ENCODE measurements at places on chromosomes 12 and 14.
A peak's percentile ranks its signal among the peaks of the same experiment; 100 is the strongest.

- no peaks in the 10 kb centered on the region for H3K36me3 ChIP-seq
- H3K4me1 ChIP-seq = peaks cover 11% of the 10 kb centered on the region
- peak; percentile 70 for DNase-seq
Measured at GRCh38 chr12:54191550-54192022, 2.8 kb upstream of the SMUG1 start.

DNA sequence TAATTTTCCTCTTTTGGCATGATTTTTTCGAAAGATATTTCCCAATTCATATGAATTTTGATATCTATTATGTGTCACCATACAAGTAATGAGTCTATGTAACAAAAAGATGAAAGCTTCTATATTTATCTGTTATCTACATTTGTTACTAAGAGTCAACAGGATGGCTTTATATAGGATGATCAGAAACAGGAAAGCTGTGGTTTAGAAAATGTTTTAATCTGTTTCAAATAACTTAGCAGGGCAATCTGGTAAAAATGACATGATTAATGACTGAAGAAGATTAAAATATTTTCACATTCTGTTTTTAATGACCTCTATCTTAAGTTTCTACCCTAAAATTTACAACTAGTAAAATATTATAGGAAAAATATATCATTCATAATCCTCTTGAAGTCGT, 105.8 kb downstream of the MSRB3 start:
- H3K4me3 ChIP-seq = no peak overlapping the region
- DNase-seq = no peak
- no peaks in the 10 kb centered on the region for H3K36me3 ChIP-seq
- H3K4me1 ChIP-seq = no peaks in the 10 kb centered on the region

DNA sequence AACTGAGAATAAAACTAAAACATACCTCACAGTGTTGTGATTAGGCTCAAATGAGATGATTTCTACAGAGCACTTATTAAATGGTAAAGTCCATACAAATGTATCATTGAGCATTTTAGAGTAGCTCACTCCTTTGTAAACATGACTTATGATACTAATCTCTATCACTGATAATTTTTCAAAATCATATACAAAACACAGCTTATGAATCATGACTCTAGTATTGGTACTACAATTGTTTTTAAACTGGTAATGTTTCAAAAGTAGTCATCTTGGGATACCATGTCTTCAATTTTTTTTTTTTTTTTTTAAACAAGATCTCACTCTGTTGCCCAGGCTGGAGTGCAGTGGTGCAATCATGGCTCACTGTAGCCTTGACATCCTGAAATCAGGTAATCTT, 40.1 kb upstream of the KRR1 start:
- H3K36me3 ChIP-seq = no peaks in the 10 kb centered on the region
- no peaks in the 10 kb centered on the region for H3K27me3 ChIP-seq
- DNase-seq = no peak
- H3K4me3 ChIP-seq = no peak overlapping the region
- no peaks in the 10 kb centered on the region for H3K4me1 ChIP-seq

DNA sequence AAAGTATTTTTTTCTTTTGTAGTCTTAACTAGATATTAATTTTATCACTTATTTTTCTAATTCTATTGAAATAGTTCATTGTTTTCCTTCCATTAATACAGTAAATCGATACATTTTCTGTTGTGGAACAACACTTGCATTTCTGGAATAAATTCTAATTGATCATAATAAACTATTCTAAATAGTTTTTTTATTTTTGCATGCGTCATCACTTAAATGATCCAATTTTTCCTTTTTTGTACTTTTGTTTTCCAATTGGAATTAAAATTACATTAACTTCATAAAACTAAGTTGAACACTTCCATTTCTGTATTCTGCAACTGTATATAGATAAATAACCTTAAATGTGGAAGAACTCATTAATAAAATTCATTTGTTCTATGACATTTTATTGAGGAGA, 202.5 kb downstream of the KCNC2 start:
- DNase-seq = no peak
- no peaks in the 10 kb centered on the region for H3K4me1 ChIP-seq
- no peak overlapping the region for H3K27ac ChIP-seq
- H3K36me3 ChIP-seq = no peaks in the 10 kb centered on the region
- H3K27me3 ChIP-seq = no peaks in the 10 kb centered on the region

DNA sequence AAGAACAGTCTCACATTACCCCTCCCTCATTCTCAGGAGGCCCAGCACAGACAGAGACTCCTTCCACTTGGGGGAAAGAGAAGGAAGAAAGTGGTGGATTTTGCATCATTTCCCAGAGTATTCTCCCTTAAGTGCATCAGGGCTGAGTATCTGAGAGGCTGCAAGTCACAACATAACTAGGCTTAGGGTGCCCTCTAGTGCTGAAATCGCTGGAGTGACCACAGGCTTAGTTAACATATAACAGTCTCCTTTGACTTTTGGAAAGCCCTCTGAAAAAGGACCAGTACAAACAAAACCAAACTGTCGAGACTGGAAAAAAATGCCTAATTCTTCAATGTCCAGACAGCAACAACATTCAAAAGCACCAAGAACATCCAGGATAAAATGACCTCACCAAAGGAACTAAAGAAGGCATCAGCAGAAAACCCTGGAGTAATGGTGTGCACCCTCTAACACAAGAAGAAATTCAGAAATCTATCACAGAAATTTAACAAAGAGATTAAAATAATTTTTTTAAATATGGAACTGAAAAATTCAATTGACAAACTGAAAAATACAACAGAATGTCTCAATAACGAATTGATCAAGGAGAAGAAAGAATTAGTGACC, 412.3 kb downstream of the RPS29 start:
- no peaks in the 10 kb centered on the region for H3K4me1 ChIP-seq
- no peak for DNase-seq
- H3K4me3 ChIP-seq = no peak overlapping the region
- no peaks in the 10 kb centered on the region for H3K27me3 ChIP-seq
- H3K36me3 ChIP-seq = no peaks in the 10 kb centered on the region

GRCh38 chr14:70887207-70887681, 20.0 kb upstream of the PCNX1 start:
- H3K4me3 ChIP-seq = no peak overlapping the region
- DNase-seq = no peak
- H3K36me3 ChIP-seq = no peaks in the 10 kb centered on the region
- no peaks in the 10 kb centered on the region for H3K4me1 ChIP-seq

GRCh38 chr14:34450958-34451357, 11.1 kb downstream of the SPTSSA start:
- H3K4me1 ChIP-seq = no peaks in the 10 kb centered on the region
- no peaks in the 10 kb centered on the region for H3K27me3 ChIP-seq
- H3K36me3 ChIP-seq = peaks cover 16% of the 10 kb centered on the region
- no peak overlapping the region for H3K27ac ChIP-seq

GRCh38 chr14:87990682-87991081, 2.3 kb downstream of the GALC start:
- no peaks in the 10 kb centered on the region for H3K27me3 ChIP-seq
- H3K4me3 ChIP-seq = no peak overlapping the region
- no peak for DNase-seq

DNA sequence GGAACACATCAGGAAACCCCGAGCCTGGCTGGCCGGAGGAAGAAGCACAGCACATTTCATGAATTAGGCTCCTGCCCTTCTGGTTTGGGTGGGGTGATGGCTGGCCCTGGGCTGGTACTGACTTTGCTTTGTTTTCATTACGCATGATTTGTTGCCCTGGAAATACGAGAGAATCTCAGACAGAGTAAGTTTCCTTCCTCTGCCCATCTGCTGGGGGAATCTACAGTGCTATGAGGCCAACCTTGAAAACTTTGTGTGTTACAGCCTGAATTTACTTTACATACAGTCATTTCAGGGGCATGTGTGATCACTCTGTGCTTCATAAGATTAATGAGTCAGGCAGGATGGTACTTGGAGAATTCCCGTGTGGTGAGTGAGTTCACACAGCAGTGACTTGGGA, 20.5 kb upstream of the SLC5A8 start:
- H3K4me3 ChIP-seq = no peak overlapping the region
- H3K27ac ChIP-seq = no peak overlapping the region
- no peaks in the 10 kb centered on the region for H3K36me3 ChIP-seq
- H3K4me1 ChIP-seq = no peaks in the 10 kb centered on the region
- no peak for DNase-seq
- no peaks in the 10 kb centered on the region for H3K27me3 ChIP-seq

DNA sequence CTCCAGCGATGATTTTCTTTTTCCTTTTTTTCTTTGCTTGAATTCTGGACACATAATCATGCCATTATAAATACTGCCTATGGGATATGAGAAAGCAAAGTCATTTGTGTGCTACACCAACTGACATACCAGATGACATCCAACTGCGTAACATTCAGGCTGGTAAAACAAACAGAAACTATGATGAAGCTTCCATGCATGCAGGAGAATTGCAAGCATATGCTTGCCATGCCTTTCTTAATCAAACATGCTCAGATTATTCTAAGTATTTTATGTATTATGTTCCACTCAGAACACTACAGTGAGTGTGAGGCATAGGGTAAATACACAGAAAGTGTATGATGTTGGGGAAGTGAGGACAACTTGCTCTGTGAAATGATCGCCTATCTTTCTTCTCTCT, 97.4 kb downstream of the C12orf50 start:
- no peaks in the 10 kb centered on the region for H3K36me3 ChIP-seq
- H3K4me3 ChIP-seq = no peak overlapping the region
- H3K27me3 ChIP-seq = no peaks in the 10 kb centered on the region
- no peak for DNase-seq
- no peaks in the 10 kb centered on the region for H3K4me1 ChIP-seq

DNA sequence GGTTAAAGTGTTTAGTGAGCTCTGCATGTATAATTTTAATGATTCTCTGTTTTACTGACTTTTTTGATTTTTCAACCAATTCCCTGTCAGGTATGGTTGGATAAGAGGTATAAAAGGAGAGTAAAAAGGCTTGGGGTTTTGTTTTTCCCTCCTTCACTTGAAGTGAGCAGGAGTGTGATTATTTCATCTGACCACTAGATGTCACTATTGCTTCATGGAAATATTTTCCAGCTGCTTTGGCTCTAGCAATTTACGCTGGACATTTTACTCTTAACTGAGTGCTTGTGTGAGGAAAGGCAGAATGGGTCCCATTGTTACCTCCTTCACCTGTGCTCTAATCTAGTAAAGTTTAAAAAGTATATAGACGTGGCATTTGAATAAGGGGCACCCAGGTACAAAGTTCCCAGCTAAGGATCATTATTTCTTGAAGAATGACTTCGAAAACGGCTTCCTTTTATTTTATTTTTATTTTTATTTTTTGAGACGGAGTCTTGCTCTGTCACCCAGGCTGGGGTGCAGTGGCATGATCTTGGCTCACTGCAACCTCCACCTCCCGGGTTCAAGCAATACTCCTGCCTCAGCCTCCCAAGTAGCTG, 66.5 kb downstream of the TBC1D30 start:
- no peak for DNase-seq
- no peak overlapping the region for H3K27ac ChIP-seq
- no peaks in the 10 kb centered on the region for H3K36me3 ChIP-seq
- H3K27me3 ChIP-seq = no peaks in the 10 kb centered on the region
- H3K4me1 ChIP-seq = no peaks in the 10 kb centered on the region

GRCh38 chr12:68578765-68579164, 31.9 kb upstream of the RAP1B start:
- H3K36me3 ChIP-seq = no peaks in the 10 kb centered on the region
- H3K27ac ChIP-seq = no peak overlapping the region
- H3K4me1 ChIP-seq = no peaks in the 10 kb centered on the region
- H3K27me3 ChIP-seq = no peaks in the 10 kb centered on the region
- no peak overlapping the region for H3K4me3 ChIP-seq
- DNase-seq = no peak

DNA sequence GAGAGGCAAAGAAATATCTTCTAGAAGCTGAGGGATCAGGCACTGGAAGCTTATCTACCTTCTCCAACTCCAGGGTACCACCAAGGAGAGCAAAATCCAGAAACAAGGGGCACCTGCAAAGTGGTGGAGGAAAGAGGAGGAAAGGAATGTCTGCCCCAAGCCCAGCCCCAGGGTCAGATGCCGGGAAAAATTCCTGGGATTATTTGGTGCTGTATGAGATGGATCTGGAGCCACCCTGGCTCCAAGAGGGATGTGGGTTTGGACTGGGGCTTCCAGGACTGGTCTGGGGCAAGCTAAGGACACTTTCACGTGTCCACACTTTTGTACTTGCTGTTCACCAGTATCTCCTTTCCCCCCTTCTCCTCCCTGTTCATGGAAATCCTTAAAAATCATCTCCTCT, 69.8 kb downstream of the DPF3 start:
- DNase-seq = no peak
- H3K27me3 ChIP-seq = no peaks in the 10 kb centered on the region
- peaks cover 16% of the 10 kb centered on the region for H3K4me1 ChIP-seq
- no peak overlapping the region for H3K4me3 ChIP-seq
- peak overlapping the region; percentile 80 for H3K27ac ChIP-seq

- H3K27ac ChIP-seq = no peak overlapping the region
- no peak overlapping the region for H3K4me3 ChIP-seq
- DNase-seq = no peak
- no peaks in the 10 kb centered on the region for H3K36me3 ChIP-seq
Measured at GRCh38 chr14:57607086-57607485, 113.4 kb upstream of the CCDC198 start.

- H3K27ac ChIP-seq = no peak overlapping the region
- no peaks in the 10 kb centered on the region for H3K27me3 ChIP-seq
- H3K4me3 ChIP-seq = no peak overlapping the region
- no peaks in the 10 kb centered on the region for H3K36me3 ChIP-seq
- DNase-seq = no peak
Measured at GRCh38 chr12:41055875-41056577, 132.1 kb upstream of the PDZRN4 start.

GRCh38 chr14:103057028-103057371, 349 bp downstream of the CDC42BPB start:
- no peaks in the 10 kb centered on the region for H3K27me3 ChIP-seq
- H3K27ac ChIP-seq = peak overlapping the region; percentile 87
- no peak for DNase-seq
- H3K36me3 ChIP-seq = no peaks in the 10 kb centered on the region

- peaks cover 12% of the 10 kb centered on the region for H3K4me1 ChIP-seq
- no peak overlapping the region for H3K27ac ChIP-seq
- no peaks in the 10 kb centered on the region for H3K27me3 ChIP-seq
- no peaks in the 10 kb centered on the region for H3K36me3 ChIP-seq
- no peak overlapping the region for H3K4me3 ChIP-seq
Measured at GRCh38 chr14:99420711-99421110, 59.9 kb downstream of the SETD3 start.

DNA sequence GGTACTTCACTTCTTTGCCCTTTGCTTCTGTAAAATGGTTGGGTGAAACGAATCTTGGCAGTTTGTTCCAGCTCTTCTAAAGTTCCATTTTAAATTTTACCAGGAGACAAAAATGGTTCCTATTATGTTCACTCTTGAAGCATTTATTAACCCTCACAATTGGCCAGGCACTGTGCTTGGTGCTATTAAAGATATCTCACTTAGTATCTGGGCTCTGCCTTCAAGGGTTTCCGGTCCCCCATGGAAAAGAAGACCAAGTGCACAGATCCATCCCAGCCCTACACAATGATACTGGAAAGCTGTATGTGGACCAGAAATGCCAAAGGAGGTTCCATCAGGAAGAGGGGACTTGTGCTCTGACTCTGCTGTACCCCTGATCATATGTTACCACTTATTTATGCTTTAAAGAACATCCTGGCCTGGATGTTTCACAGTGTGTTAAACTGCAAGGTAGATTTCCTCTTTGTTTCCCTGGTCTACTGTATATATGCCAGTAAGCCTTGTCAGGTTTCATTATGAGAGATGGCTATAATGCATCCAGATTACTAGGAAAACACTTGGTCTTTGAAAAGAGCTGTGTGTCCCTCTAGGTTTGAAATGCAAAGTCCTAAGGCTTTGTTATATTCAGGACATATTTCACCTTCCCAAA, 154.8 kb downstream of the PRKCH start:
- no peaks in the 10 kb centered on the region for H3K27me3 ChIP-seq
- peaks cover 91% of the 10 kb centered on the region for H3K4me1 ChIP-seq
- DNase-seq = no peak
